ENCODE measurements at places on chromosomes 16 and 17. TPM values are rescaled to one million over a fixed set of nuclear protein-coding genes. Genes with fewer than 3 reads are reported as not detected.

PPP1R27 gene
- not detected for total RNA-seq

OR1A1 gene
- total RNA-seq = not detected

MYH2 gene
- 0.33 TPM for total RNA-seq

KIF18B gene
- total RNA-seq = 0.17 TPM

CCL17 gene
- not detected for total RNA-seq

KRT40 gene
- total RNA-seq = not detected

GINS2 gene
- 0.84 TPM for total RNA-seq

EVPLL gene
- not detected for total RNA-seq

CCL16 gene
- total RNA-seq = 0.42 TPM

TNFSF13 gene
- total RNA-seq = 25.3 TPM

MT1F gene
- total RNA-seq = 2.1 TPM

SPIRE2 gene
- 7.2 TPM for total RNA-seq

KRTAP2-1 gene
- not detected for total RNA-seq

TAOK2 gene
- total RNA-seq = 40.9 TPM

C17orf78 gene
- not detected for total RNA-seq

GUCY2D gene
- total RNA-seq = not detected

CCL1 gene
- not detected for total RNA-seq

EFCAB13 gene
- 12.9 TPM for total RNA-seq

CA10 gene
- total RNA-seq = not detected

KRT36 gene
- total RNA-seq = not detected

SP6 gene
- total RNA-seq = 0.71 TPM

C1QL1 gene
- total RNA-seq = 3.7 TPM

RDM1 gene
- total RNA-seq = not detected

KSR1 gene
- 18.9 TPM for total RNA-seq

RUNDC1 gene
- 13.3 TPM for total RNA-seq
